Astrocyte of the cerebellum (primary cell): ENCODE measurements at places on chromosomes 2 and 18.

GRCh38 chr2:99959261-99960014 lies 183.0 kb downstream of the AFF3 start:
- DNase-seq, result no peak

- DNase-seq, result no peak
Observed at GRCh38 chr2:10775021-10775780, 37.4 kb downstream of the PDIA6 start.

DNA sequence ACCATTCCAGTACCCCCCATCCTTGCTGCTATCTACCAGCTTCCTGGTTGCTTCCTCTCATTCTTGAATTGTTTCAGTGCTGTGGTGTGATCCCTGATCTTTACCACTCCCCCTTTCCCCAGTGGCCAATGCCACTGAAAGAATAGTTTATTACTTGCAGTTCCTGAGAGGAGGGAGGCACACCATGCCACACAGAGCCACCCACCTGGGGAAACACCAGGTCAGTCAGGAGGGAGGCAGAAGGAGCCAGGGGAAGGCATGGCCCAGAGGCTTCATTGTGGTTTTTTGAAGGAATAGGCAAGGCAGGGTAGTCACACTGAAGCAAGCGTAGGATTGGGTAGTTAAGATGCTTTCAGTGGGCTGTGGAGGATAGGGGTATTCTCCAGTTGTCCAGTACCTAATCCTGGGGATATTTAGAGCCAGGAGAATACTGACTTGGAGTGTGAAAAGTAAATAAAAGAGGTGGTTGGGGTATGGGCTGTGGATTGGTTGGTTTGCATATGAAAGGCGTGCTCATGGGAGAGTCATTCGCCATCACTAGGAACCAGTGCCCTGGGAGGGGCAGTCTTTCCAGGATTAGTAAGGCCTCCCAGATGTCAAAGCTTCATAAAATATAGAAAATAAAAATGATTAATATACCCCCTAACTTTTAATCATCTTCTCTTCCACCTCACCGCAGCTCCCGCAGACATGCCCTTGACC lies 6.7 kb upstream of the TMEM177 start:
- DNase-seq, result no peak

- no peak for DNase-seq
Observed at GRCh38 chr2:30358351-30358750, 88.7 kb upstream of the LCLAT1 start.

DNA sequence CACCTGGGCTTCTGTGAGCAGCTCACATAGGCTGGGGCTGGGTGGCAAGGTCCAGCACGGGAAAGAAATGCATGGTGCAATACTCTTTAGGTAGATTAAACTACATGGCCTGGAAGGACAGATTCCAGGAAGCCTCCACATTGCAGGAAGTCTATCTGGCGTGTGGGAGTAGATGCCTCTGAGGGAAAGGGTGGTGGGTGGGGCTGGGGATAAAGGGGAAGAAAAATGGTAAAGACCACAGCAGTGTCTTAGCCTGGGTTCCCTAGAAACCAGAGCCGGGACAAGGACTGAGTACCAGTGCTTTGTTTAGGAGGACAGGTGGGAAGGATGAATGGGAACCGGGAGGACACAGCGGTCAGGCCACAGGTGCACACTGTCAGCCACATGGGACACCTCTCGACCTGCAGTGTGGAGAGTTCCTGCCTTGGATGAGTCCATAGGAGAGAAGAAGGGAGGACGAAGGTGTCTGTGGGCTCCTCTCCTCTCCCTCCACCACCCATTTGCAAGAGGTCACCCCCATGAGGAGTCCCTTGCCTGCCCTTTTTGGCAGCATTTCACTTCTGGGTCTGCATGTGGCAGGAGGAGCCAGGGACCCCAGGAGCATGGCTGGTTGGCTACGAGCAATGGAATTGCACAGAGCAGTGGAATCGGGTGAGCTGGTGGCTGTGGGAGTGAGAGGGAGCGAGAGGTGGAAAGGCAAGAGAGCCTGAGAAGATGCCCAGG lies 91.5 kb upstream of the HS6ST1 start:
- DNase-seq, result no peak

DNA sequence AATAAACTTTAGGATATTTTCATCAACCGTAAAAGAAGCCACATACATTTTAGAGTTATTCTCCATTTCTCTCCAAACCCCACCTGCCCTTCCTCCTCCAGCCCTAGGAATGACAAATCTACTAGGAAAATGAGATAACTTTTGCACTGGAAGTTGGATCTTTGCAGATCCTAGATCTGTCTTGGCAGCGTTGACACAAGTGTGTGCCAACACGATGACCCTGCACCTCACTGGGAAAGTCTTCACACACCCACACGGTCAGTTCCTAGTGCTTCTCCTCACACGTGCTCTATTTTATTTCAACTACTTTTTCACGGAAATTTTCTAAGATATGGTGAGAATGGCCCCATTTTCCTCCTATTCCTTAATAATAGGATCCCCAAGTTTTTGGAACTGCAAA lies 14.1 kb upstream of the HPCAL1 start:
- DNase-seq, result no peak

GRCh38 chr2:239252393-239252792 lies 148.4 kb downstream of the HDAC4 start:
- no peak for DNase-seq
